AG08395 (cell line): ENCODE measurements at places on chromosomes 7 and 10.

- no peak for DNase-seq
Observed at GRCh38 chr7:132618271-132618955, 42.1 kb upstream of the PLXNA4 start.

GRCh38 chr7:151120896-151121295, 34.6 kb downstream of the AGAP3 start:
- DNase-seq: no peak

GRCh38 chr10:60093317-60093716, 187.0 kb upstream of the CCDC6 start:
- no peak for DNase-seq

GRCh38 chr7:50276483-50276882, 28.0 kb upstream of the IKZF1 start:
- no peak for DNase-seq

DNA sequence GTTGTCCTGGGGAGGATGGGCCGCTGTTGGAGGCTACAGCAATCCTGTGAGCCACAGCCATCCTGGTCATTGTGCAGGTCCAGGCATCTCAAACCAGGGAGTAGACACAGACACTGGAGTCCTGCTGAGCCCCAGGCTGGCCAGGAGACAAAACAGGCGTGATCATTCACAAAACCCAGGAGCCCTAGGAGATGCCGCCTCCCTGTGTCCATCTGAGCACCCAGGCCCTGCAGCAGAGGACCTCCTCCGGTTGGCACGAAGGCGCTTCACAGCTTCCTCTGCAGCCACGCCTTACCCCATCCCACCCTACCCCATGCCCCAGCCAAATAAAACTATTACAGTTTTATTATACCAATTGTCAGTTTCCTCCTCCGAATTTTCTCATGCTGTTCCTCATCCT, 183.6 kb downstream of the PLXNA4 start:
- DNase-seq: no peak

GRCh38 chr10:5293691-5294550, 70.8 kb upstream of the UCN3 start:
- peak; percentile 29 for DNase-seq

GRCh38 chr7:129197771-129198170, 9.3 kb downstream of the SMO start:
- no peak for DNase-seq
